ENCODE measurements at places on chromosomes 5 and 9.

GRCh38 chr5:158819840-158820620 is 279.7 kb downstream of the EBF1 start:
- DNase-seq: no peak

DNA sequence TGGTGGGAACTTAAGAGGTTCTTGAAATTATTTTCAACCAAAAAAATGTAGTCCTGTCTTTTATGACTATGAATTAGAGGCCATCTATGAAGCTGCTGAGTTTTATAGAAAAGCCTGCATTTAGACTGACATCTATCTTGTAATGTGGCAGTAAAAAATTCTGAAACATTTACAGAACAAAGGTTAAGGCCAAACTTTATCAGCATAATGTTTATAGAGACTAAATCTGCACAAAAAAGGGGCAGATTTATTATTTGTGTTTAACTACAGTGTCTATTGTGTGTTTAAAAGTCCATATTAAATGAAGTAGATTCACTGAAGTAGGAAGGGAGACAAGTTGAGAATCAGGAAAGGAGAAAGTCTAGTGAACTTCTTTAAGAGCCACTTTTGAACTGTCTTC is 37.3 kb upstream of the ANKRD34B start:
- no peak for DNase-seq

DNA sequence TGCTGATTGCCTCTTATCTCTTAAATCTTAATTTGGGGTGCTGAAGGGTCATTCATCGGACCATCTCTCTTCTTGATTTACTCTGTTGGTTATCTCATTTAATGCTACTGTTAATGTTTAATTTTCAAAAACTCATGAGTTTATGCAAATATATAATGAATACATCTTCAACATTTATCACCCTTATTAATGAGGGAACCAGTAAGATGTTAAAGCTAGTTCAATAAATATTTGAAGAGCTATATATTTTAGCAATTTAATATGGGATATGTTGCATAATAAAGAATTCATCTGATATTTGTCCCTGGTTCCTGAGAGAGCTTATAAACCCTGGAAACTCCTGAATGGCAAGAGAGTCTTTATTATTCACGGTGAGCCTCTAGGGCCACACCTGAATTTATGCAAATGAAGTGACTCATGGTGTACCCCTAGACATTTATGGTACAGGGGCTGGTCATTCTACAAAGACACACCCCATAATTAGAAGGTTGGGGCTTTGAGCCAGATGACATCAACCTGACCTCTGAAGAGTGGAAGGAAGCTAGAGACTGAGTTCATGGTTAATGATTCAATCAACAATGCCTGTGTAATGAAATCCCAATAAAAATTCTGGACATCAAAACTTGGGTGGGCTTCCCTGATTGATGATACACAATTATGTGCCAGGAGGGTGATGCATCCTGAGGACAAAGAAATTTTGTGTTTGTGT is 339.5 kb upstream of the ZNF608 start:
- no peak for DNase-seq

- DNase-seq: no peak
Observed at GRCh38 chr5:42888771-42889170, 77.1 kb upstream of the SELENOP start.

DNA sequence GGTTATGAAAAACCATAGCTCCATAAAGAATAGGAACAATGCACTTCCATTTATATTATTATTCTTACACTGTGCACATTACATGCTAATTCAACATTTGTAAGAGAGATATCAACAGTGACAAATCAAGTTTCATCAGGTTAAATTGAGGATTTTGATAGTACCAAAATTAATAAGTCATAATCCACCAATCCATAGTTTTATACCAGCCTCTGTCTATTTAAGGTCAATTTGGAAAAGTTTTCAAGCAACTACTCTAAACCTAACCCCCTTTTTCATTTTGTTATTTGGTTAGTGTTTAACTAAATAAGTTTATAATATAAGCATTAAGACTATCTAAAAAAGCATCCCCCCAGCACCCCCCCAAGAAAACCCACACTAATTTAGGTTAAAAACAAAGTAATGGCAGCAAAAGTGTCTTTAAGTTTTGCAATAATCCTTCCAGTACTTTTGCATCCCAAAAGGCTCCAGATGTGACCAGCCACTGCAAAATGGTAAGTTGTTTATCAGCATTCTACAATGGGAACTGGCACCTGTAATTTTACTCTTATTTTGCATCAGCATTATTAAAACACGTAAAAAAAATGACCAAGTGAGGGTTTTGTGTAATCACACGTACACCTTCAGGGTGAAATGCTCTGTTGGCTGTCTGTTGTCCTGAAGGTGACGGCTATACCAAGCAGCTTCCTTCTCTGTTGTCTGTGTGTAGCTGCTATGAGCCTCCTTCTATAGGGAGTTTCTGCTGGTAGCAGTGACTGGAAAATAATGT is 36.8 kb upstream of the SSBP2 start:
- DNase-seq: no peak

- DNase-seq: no peak
Observed at GRCh38 chr5:179495906-179496455, 54.4 kb upstream of the RUFY1 start.

GRCh38 chr5:58641533-58641932 is 58.7 kb downstream of the RAB3C start:
- no peak for DNase-seq

GRCh38 chr5:125134216-125135081 is 388.0 kb upstream of the ZNF608 start:
- DNase-seq: no peak

GRCh38 chr9:115400796-115401195 is 282.8 kb upstream of the TNC start:
- peak; percentile 17 for DNase-seq

DNA sequence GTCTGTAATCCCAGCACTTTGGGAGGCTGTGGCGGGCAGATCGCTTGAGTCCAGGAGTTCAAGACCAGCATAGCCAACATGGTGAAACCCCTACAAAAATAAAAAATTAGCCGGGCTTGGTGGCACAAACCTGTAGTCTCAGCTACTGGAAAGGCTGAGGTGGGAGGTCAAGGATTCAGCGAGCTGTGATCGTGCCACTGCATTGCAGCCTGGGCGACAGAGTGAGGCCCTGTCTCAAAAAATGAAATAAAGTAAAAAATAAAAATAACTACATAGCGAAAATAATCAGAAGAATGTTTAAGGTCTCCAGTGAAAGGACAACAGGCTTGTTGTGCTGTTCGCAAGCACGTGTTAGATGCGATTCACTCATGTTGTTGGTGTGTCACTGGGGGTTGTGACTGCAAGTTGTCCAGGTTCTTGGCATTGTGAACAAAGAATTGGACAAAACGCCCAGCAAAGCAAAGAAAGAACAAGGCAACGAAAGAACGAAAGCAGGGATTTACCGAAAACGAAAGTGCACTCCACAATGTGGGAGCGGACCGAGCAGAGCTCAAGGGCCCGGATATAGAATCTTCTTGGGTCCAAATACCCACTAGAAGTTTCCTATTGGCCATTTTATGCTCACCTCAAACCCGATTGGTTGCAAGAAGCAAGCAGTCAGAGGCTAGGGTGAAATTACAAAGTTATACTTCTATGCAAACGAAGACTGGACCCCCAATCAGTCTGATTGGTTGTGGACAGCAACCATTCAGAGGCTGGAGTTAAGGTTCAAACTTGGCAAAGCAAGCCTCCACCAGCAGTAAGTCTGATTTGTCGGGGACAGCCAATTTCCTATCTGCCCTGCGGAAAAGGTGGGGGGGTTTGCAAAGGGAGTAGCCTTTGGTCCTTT is 844 bp upstream of the MCCC2 start:
- DNase-seq: no peak

Data from SK-N-DZ (cell line).